Erythroblast (primary cell): ENCODE measurements at places on chromosomes 7 and 10.

DNA sequence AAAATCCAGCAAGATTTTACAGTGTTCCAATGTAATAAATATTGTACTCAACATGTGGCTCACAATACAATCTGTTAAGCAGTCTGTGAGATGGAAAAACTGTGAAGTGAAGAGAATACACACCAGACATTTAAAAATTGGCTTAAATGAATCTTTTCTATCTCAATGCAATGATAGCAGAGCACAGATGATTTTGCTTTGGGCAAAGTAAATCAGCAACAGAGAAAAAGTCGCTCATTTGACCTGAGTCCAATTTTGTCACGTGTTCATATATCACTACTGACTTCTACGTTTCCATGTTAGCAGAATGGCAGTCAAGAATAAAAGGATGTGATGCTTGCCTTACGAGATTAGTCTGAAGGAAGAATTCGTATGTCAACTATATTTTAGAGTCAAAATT lies 506.7 kb downstream of the POM121L12 start:
- DNase-seq = no peak

DNA sequence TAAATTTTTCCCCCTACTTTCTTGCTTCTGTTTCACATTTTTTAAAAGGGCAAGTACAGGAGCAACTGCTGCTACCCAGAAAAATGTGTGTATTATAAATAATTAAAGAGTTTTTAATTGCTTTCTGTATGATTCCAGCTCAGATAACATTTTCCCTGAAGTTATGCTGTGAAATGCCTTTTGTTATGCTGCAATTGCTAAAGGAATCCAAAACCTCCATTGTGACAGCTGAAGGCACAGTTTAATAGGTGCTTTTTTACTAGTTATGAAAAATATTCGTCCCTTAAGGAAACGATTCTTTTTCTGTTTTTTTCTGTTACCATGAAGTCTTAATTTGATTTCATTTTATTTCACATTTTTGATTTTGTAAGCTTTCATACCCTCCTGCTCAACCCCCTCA lies 83.2 kb downstream of the ZNRF2 start:
- DNase-seq = no peak

DNA sequence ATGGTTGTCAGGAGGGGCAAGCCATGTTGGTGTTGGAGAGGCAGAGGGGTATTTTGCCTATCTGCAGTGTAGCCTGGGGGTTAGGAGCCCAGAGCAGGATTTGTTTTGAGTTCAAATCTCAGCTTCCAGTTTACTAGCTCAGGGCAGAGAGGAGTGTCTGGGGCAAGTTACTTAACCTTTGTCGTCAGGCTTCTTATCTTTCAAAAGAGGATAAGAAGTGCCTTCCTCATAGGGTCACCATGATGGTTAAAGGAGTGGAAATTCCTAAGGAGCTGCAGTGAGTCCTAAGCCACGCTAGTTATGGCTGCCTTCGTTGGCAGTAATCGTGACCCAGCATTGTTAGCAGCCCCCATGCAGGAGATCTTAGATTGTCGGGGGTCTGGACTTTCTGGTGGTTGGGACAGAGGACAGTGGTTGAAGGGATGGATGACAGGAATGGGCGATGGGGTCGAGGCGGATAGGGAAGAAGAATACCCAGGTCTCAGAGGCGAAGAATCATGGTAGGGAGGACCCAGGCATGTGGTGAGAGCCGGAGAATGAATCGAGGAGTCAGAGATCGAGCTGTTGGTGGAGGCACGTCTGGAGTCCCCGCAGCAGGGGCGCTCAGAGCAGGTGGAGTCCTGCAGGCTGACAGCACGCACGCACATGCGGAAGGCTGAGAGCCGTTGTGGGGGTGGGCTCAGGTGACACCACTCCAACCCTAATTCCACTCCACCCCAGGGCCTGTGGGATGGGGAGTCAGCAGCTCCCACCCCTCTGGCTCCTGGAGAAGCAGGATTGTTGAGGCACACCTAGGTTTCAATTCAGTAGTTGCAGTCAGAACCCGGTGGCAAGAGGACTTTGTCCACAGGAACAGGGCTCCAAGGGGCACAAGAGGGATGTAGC lies 11.6 kb downstream of the ADCK2 start:
- DNase-seq = no peak

- DNase-seq = no peak
These were observed 11.4 kb upstream of the KCTD7 start for GRCh38 chr7:66617295-66617694.

- peak; percentile 18 for DNase-seq
These were observed 1.8 kb downstream of the SEMA3C start for GRCh38 chr7:80916770-80917741.
